ENCODE measurements at places on chromosomes 5 and 9. TPM values are rescaled to one million over a fixed set of nuclear protein-coding genes. Genes with fewer than 3 reads are reported as not detected.

- no peak for DNase-seq
Measured at GRCh38 chr9:120324461-120324860, 255.5 kb downstream of the CDK5RAP2 start.

DNA sequence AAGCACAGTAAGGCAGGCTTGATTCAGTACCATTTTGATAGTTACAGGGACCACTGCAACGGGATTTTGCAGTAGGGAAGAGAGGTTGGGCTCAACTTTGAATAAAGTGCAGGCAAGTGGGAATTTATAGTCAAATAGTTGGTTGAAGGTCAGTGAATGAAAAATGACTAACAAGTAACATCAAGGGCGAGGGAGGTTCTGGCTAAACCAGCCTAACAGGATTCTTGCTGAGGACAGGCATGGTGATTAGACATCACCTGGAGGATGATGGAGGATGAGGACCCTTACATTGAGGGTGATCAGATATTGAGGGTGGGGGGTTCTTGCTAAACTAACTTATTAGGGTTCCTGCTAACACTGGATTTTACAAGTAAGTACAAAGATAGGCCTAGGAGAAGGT is 66.1 kb upstream of the SMC5 start:
- DNase-seq: no peak

The PTCH1 gene
- total RNA-seq: 1.7 TPM

The FOXD4L4 gene
- total RNA-seq: not detected

The C5orf52 gene
- total RNA-seq: not detected

The SPINK13 gene
- total RNA-seq: not detected

- peak; percentile 61 for DNase-seq
Measured at GRCh38 chr5:93607367-93608258, 24.6 kb downstream of the NR2F1 start.

GRCh38 chr5:144712090-144712489 is 541.4 kb downstream of the KCTD16 start:
- DNase-seq: no peak

DNA sequence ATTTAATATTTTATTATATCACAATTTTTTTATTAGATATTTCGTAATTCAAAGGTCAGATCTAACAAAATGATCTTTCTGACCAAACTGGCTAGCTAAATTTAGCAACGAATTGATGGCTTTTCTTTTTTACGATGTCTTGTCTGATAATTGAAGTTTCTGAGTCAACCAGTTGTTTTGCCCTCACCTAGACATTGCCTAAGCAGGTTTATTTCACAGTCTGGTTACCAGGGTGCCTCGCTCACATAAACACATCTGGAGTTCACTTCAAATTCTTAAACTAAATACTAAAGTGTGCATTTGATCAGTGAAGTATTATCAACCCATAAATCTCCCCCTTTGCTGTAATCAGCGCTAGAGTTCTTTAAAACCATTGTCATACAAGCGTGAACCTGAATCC is 448.3 kb downstream of the TLE4 start:
- DNase-seq: no peak

DNA sequence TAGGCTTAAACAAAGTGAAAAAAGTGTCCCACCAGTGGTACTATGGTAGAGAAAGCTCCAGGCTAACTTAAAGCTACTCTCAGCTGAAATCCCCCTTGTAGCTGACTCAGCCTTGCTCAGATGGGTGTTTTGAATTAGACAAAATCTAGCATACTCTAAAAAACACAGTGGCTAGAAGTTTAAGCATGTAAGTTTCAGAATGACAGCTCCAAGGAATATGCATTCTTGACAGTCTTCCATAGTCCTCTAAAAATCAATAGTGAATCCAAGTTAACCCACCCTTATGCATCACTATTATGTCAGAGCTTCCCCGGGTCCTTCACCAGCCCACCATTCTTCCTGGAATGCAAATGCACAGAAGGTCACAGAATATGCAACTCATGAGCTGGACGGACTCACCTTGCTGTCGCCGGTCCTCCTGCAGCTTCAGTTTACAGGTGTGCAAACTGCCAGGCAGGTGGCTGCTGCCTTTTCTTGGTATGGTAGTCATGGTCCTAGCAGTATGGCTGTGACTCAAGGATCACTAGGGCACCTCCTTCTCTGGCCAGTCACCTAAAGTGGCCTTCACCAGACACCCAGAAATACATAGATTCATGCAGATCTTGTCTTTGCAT is 668 bp downstream of the RANBP3L start:
- DNase-seq: no peak

Measured in fibroblast of villous mesenchyme (primary cell).